ENCODE measurements at places on chromosomes 4 and X.

DNA sequence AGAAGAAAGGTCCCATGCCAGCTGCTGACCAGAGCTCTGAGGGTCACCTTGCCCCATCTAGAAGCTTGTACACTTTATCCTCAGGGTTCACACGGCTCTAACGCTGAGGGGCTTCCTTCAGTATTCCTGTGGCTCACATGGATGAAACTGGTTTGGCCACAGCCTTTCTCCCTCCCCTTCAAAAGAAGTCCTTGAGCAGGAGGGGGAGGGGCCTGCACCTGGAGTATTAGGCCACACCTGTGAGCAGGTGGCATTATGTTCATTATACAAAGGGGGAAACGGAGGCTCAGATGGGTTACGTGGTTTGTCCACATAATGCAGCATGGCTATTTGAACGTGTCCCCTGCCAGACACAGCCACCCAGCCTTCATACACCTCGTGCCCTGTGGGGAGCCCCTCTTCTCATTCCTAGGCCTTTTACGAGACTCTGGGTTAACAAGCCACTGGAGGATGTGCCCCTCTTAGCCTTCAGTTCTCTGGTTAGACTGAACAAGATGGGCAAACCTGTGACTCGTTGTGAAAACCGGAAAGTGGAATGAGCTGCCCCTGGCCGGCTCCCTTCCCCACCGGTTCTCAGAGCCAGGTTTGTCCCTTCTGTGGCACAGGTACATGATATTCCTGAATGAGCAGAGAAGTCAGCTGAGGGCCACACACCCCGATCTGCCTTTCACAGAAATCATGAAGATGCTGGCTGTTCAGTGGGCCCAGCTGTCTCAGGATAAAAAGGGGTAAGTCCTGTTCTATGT is 27.2 kb upstream of the JAKMIP1 start:
- DNase-seq, result no peak

DNA sequence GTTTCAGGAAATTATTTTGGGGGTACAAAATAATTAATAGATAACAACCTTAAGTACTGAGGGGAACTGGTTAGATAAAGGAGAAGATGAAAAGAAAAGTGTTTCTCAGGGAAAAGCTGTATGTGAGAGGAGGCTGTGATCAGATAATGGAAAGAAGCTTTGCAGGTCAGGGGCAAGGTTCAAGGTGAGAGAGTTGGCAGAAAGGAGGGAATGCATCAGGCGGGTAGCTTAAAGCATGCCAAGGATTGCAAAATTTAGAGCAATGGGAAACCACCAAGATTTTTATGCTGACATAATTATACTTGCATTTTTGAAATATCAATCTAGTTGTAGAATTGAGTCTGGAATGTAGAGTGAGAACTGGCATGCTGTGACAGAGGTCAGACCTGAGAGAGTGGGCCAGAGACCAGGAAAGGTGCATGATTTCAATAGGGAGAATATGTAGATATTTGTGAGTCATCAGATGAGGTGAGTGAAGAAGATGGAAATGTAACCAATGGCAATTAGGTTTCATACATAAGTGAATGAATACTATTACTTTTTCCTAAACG is 508.7 kb downstream of the TRIML1 start:
- DNase-seq, result no peak

- no peak for DNase-seq
Observed at GRCh38 chr4:129994715-129995114, 898.8 kb downstream of the C4orf33 start.

DNA sequence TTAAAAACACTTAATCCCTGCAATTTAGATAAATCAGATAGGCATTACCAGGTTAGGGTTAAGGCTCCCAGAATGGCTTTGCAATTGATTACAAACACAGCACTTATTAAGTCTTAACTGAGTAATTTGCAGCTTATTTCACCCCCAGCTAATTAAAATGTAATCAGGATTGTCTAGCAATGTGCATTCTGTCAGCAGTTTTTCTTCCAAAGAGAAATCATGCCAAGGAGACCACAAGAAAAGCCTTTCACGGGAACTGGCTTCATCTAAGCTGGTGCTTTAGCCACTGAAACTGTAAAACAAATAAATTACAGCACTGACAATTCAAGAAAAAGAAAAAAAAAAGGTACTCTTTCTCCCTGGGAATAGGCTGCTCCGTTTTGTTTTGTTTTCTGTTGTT is 2.1 kb downstream of the ANOS1 start:
- no peak for DNase-seq

- no peak for DNase-seq
Observed at GRCh38 chr4:185874516-185875230, 62.7 kb upstream of the SORBS2 start.

- DNase-seq, result no peak
Observed at GRCh38 chr4:100738196-100739165, 220.7 kb upstream of the EMCN start.

DNA sequence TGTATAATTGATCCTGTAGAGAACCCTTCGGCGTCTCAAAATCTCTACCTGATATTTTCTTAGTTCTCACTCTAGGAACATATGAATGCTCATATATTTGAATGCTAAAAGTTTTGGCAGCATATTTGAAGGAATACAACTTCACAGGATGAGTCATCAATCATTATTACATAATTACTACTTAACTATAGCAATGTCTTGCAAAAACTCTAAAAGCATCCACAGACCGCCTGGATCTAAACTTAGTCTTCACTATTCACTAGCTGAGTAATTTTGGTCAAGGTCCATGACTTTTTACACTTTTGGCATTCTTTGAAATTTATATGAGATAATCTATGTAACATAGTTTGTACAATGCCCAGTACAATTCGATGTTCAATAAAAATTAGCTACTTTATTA is 194.7 kb downstream of the DTHD1 start:
- DNase-seq, result no peak

DNA sequence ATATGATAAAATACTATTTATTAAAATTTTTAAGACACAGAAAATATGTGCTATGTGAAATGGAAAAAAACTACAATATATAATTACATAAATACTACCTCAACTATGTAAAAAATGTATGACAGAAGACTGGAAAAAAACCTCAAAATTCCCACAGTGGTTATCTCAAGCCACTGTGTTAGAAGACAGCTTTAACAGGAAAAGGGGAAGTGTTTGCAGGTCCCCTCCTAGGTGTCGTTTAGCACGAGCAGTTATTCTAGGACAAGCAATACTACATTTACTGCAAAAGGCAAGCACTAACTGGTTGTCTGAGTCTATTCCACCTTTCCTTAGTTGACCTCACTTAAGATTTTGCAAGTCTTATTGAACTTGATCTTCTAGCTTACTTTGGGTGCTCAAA is 44.9 kb upstream of the PHF8 start:
- no peak for DNase-seq

DNA sequence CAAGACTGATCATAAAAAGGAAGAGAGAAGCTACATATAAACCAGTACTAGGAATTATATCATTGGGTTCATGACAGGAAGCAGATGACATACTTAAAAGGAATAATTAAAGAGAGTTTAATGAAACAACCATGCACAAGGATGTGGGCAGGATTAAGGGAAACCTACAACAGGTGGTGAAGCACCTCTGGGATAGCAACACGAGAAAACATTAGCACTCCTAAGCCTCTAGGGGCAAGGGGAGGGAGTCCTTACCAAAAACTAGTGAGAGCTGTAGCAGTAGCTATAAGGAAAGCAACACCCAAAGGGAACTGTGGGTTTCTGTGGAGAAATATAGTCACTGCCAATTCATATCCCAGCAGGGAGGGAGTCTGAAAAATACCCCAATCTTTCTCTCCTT is 7.2 kb upstream of the THOC2 start:
- no peak for DNase-seq

DNA sequence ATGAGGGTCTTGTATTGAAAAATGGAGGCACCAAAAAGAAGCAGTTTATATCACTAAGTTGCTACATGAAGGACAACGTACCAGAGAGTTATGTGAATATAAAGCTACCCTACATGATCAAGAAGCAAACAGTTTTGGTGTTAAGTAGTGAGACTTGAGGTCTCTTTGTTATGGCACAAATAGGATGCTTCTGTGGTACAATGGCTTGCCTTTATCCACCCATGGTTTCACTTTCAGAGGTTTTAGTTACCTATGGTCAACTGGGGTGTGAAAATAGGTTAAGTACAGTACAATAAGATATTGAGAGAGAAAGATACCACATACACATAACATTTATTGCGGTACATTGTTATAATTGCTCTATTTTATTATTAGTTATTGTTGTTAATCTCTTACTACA is 229.2 kb upstream of the SLIT2 start:
- no peak for DNase-seq

- no peak for DNase-seq
Observed at GRCh38 chr4:823761-824460, 2.0 kb downstream of the CPLX1 start.

Data from activated naive CD4-positive, alpha-beta T cell treated with anti-CD3 and anti-CD28 coated beads, Interleukin-2, amount 10 ng/mL, durations not matched to agents 7 days and 5 days (primary cell).